ENCODE measurements at places on chromosomes 2 and 18.

DNA sequence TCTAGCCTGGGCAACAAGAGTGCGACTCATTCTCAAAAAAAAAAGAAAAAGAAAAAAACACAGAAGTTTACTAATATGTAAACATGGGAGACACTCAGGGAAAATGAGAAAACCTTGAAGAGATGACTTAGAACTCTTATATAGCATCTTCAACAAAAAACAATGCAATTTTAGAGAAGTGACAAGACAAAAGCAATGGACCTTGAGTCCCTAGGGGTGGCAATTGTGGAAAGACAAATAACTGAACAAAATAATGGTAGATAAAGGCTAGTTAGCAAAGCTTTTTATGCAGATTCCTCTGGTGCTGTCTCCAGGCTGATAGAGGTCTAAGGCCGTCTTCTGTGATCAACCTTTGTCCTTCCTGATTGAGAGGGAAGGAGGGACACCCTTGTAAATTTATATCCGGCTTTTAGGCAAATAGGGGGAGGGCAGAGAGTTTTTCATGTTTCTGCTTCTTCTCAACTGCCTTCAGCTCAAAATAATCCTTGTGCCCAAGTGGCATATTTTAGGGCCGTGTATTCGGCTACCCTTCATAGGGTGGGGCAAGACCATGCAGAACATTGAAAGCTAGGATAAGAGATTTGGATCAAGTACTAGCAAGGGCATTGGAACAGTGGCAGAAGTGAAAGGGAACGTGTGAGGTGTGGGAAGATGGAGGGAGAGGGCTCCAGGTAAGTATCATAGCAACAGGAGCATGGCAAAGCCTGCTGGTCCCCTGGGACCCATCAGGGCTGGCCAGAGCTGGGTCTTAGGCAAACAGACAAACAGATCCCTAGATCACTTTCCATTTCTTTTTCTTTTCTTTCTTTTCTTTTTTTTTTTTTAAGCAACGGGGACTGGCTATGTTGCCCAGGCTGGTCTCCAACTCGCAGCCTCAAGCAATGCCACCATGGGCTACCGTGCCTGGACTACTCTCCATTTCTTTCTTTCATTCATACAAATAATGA is 116.2 kb upstream of the STPG4 start:
- DNase-seq, result no peak

GRCh38 chr18:79693561-79694205 is 14.1 kb downstream of the CTDP1 start:
- no peak for DNase-seq

DNA sequence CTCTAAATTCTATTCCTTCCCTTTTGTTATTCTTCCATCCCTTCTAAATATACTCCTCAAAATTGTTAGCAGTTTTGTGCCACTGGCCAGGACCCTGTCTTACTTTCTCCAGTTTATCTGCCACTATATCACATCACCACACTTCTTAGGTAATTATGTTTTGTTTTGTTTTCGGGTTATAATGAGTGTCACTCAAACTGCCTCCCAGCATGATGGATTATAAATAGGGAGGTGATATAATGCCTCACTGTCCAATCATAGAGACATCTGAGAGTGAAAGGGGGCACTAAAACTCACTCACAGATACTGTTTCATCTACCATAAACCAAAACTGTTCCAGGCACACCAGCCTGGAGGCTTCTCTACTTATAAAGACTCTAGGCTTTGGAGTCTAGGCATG is 3.5 kb downstream of the RSAD2 start:
- no peak for DNase-seq

DNA sequence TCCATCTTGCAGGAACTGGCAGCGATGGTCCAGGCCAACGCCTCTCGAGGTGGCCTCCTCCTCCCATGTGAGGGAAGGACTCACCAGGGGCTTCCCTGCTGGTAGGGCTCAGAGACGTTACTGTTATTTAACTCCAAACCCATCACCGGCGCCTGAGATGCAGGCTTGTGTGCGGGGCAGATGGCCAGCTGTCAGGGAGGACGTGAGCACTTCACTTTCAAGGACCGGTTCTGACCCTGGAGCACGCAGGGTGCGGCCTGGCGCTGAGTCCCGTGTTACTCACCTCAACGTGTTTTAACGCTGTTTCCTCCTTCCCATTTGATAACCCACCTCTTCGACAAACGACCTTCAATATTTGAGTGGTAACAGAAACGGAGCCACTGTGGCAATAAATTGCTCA is 350.2 kb downstream of the ZNF516 start:
- no peak for DNase-seq

DNA sequence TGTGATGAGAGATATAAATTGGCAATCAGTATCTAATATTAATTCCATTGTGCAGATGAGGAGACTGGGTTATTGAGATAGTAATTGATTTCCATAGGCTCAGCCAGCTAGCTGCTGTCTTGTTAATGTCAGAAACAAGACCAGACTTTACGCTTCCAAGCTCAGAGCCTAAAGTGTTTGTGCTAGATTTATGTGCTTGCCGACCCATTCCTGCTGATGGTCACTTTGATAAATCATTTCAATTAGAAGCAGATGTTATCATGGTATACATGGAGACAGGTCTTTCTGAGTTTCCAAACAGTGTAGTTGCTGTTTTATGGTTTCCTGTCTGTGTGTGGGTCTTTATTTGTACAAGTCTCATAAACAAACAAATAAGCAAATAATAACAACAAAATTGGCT is 92.8 kb downstream of the AQP4 start:
- no peak for DNase-seq

DNA sequence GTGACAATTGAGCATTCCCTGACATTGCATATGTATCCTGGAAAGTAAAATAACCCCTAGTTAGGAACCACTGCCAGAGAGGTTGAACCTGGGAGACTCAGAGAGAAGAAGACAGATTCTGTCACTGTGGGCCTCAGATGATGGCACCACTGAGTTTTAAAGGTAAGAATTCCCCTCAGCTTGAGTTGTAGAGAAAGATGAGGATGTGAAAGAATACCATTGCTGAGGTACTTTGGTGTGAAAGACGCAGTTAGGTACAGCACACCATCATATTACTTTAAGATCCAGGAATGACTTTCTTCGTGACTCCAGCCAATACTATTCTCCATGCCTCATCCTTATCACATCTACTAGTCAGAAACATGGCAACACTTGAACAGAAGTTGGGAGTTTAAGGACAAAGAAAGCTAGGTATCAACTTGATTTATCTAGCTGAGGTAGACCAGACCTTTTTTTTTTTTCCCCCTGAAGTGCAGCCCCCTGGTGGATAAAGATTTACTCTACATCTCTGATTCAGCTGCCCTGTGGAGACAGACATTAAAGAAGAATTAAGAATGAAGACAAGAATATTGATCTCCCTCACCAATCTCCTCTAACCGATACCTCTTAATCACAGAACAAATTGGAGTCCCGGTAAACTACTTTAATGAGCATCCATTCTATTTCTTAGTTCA is 630.5 kb upstream of the FANCL start:
- no peak for DNase-seq

DNA sequence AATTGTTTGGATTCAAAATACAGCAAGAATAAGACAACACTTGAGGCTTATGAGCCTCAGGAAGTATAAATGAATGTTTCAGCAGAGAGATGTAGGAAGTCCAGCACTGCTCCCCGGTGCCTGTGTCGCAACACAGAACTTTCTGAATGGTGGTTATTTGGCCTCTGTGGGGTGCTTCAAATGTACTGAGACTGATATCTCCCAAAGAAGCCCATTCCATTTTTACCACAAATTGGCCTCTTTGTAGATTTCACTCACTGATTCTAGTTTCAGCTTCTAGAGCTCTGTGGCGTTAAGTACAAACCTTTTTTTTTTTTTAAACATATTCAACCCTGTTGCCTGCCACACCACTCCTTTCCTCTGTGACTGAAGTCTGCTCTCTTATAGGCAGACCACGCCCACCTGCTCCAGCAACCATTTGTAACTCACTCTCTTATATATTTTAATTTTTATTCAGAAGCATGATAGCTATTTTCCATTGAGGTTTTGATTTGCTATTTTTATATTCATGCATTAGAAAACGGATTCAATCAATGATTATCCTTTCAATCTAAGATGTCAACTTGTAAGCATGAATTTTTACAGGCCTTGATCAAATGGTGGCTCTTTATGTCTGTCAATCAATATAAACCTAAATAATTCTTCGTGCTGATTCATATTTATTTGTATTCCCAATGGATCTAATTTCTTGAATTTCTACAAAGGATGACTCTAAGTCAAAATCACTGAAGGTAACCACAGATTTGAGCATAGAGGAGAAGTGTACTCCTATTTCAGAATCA is 277.1 kb upstream of the CCDC68 start:
- no peak for DNase-seq

GRCh38 chr2:113068706-113069485 is 1.1 kb downstream of the IL1F10 start:
- DNase-seq, result no peak

GRCh38 chr18:56330366-56331110 is 307.9 kb downstream of the TXNL1 start:
- no peak for DNase-seq

- DNase-seq, result no peak
Observed at GRCh38 chr2:9424447-9425164, 1.2 kb downstream of the CPSF3 start.

DNA sequence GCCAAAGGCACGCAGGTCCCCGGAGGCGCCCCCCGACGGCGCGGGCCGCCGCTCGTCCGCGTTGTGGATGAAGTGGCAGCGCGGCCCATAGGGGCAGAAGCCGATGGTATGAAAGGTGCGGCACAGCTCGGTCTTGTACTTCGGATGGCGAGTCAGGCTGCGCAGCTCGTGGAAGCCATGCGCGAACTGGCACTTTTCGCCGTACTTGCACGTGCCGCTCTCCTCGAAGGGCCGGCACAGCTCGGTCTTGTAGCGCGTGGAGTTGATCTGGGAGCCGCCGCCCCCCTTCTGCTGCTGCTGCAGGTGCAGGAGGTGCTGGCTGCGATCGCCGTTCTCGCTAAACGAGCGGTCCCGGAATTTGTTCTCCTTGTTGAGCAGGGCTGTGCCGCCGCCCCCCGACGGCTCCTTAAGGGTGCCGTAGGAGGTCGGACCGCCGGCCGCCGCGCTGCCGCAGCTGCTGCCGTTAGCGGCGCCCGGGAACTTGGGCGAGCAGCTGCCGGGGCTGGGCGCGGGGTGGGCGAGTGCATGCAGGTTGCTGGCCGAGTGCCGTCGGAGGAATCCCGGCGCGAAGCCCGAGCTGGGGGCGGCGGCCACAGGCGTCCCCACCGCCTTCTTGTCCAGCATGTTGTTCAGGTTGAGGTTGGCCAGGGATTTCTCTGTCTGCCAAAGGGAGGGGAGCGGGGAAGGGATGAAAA is 1.2 kb downstream of the ZFP36L2 start:
- peak; percentile 61 for DNase-seq

GRCh38 chr18:70221156-70221914 is 15.8 kb upstream of the RTTN start:
- no peak for DNase-seq

- DNase-seq, result no peak
Observed at GRCh38 chr2:134508391-134508790, 210.4 kb downstream of the TMEM163 start.

DNA sequence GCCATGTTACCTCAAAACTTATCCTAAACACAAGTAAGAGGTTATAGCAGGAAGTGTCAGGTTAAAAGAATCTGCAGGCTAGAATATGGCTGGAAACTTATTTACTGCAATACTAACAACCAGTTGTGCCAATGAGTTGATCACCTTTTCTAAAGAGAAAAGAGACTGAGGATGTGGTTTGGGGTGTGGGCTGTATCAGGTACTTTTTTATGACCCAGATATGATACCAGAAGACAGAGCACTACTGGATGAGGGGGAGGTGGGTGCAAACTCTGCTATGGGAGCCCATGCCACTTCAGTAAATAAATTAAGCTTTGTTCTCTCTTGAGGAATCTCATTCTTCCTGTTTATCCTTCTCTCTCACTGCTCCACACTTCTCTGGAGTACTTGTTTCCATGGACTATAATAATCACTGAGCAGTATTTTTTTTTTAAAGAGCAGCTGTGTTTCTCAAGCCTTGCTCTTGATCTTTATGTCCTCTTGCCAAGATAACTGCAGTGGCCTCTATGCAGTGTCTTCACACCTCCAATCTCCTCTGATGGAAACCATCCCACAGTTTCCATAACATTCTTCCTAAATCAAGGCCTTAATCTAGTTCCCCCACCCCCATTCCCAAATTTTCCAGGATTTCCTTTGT is 51.2 kb upstream of the NOSTRIN start:
- DNase-seq, result peak; percentile 7

- DNase-seq, result no peak
Observed at GRCh38 chr2:2849464-2850217, 518.6 kb upstream of the MYT1L start.

- DNase-seq, result no peak
Observed at GRCh38 chr2:161427664-161428587, 11.8 kb downstream of the TBR1 start.

DNA sequence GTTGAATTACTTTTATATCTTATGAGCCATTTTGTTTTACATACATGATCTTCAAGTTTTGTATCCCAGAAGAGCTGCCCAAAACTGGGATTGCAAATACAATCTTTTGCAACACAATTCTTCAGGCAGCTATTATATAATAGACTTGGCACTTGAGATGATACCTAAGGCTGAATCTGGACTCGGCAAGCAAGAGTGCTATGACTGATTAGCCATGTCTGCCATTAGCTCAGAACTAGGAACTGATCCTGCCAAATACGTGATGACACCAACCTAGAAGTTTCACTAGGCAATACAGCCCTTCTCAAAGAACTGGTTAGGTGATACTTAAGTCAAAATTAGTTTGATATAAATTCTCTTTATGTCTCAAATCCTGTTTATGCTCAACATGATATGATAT is 619.6 kb downstream of the CPS1 start:
- no peak for DNase-seq

DNA sequence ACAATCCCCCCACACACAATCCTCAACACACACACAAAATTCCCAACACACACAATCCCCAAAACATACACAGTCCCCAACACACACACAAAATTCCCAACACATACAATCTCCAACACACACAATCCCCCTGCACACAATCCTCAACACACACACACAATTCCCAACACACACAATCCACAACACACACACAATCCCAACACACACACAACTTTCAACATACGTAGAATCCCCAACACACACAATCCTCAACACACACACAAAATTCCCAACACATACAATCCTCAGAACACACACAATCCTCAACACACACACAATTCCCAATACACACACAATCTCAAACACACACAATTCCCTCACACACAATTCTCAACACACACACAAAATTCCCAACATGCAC is 2.6 kb upstream of the PDCD1 start:
- DNase-seq, result no peak

- DNase-seq, result no peak
Observed at GRCh38 chr2:113698892-113699447, 57.5 kb downstream of the SLC35F5 start.

- DNase-seq, result no peak
Observed at GRCh38 chr2:197993830-197994229, 189.4 kb downstream of the PLCL1 start.

- no peak for DNase-seq
Observed at GRCh38 chr2:238379096-238379810, 47.5 kb upstream of the ASB1 start.

Measured in stimulated activated CD4-positive, alpha-beta T cell treated with anti-CD3 and anti-CD28 coated beads, Interleukin-4, amount 100 ng/mL, for 1 hour (primary cell).